Keratinocyte (primary cell): ENCODE measurements at places on chromosomes 2 and 18.

DNA sequence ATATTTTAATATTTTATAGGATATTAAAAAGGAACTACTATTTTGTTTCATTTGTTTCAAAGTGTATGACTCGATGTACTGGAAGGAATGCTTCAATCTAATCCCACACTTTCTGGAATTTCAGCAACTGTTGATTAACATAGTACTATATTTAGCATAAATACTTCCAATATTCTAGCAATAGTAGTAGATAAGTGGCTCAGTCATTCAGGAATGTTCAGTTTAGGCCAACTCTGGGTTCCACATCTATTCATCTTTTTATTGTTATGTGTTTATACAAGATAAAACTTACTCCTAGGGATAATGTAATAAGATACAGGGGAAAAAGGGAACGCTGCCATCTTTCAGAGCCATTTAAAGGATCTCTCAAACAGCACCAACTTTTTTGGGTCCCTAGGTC lies 22.3 kb upstream of the ORC2 start:
- no peak for DNase-seq

GRCh38 chr2:241254904-241255351 lies 60.5 kb downstream of the HDLBP start:
- no peak for DNase-seq

GRCh38 chr2:19753818-19754217 lies 148.0 kb downstream of the TTC32 start:
- no peak for DNase-seq

- DNase-seq, result no peak
These were observed 8.3 kb downstream of the NEMP2 start for GRCh38 chr2:190526105-190526750.
